ENCODE measurements at places on chromosomes 16 and 17.

- no peak for DNase-seq
Measured at GRCh38 chr16:1078579-1079021, 6.1 kb downstream of the SSTR5 start.

DNA sequence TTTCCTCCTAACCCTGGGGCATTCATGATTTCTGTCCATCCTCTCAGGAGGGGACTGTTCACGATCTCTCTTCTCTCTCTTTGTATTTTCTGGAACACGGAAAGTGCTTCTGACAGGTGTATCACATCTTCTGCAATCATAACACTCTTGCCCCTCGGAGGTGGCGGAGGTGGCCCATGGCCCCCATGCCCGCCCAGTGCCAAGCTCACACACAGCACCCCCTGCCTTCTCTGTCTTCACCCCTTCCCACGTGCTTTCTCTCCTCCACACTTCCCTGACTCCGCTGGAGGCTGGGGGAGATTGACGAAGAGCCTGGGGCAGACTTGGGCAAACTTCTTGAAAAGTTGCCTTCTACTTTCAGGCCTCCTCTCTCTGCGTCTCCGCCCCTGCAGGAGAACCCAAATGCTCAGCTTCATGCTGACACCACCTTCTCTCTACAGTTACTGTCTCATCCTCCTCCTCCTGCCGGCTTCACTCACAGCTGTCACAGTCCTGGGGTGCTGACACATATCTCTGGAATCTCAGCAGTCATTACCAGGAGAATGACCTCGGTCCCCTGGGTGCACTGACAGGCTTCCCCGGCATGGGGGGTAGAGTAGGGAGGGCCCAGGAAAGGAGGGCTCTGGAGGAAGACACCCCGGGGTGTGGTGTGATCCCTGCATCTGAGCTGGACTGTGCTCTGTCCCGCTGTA lies 127.1 kb downstream of the ENGASE start:
- no peak for DNase-seq

- no peak for DNase-seq
Measured at GRCh38 chr16:88881007-88881615, 14.7 kb upstream of the PABPN1L start.

- DNase-seq = no peak
Measured at GRCh38 chr16:14302399-14303181, 231.5 kb downstream of the MRTFB start.

DNA sequence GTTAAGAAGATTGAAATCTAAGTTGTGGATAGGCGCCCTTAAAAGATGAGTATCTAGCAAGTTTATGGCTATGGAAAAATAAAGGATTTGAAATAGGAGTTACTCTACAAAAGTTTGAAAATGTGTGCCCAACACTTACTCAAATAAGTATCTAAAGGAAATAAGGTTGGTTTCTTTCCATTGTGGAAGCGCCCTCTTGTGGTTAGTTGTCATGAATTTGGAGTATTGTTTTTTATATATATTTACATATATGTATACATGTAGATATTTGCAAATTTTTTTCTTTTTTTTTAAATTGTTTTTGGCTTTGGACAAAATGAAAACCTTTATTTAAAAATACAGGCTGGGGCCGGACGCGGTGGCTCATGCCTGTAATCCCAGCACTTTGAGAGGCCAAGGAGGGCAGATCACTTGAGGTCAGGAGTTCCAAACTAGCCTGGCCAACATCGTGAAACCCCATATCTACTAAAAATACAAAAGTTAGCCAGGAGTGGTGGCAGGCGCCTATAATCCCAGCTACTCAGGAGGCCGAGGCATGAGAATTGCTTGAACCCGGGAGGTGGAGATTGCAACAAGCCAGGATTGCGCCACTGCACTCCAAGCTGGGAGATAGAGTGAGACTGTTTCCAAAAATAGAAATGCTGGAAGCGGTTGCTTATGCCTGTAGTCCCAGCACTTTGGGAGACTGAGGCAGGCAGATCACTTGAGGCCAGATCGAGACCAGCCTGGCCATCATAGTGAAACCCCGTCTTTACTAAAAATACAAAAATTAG lies 24.0 kb upstream of the VPS4A start:
- peak; percentile 71 for DNase-seq

DNA sequence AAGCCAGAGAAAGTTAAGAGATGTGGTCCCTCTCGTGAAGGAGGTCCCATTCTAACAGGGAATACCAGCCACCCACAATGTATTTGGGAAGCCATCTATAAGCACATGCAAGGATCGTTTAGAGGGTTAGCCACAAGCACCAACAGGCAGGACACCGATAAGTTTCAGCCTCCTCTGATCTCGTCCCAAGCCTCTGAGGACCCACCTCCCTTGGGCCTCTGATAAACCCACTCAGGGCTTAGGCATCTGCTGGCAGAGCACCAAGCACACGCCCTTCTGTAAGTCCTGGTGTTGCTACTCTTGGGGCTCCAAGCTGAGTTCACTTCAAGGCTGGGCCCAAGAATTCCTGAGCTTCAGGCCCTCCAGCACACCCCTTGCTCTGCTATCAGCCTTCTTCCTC lies 5.4 kb upstream of the PNPO start:
- DNase-seq = no peak

DNA sequence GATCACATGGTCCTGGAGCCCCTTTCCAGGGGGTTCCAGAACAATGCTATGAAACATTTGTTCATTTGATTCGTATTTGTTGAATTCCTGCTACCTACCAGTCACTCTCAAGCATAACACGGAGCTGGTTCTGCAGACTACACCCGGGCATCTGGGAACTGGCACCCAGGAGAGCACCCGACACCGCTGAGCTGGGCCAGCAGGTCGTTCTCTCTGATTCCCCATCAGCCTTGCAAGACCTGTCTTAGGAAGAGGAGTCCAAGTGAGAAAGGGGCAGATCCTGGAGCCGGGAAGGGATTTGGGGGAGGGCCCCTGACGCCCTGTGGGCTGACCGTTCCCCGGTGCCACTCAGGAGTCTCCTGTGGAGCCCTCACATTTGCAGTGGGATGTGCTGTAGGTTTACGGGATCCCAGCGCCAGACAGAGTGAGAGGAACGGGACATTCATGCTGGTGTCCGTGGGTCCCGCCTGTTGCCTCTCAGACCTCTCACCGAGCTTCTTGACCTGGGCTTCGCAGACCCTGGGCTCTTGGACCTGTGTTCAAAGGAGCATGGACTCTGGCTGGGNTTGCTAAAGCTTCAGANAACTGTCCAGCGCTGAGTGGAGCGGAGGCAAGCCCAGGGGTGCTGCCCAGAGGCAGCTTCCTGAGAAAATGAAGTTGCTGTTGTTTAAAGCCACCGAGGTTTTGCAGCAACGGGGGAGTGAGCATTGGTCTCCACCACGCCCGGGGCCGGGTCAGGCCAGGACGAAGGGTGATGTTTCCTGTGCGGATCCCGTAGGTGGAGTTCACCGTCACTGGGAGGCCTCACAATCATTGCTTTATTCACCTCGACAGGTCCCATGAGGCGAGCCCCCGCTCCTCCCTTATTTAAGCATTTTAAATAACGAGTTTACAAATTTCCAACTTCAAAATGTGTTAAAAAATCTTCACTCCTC lies 49.2 kb downstream of the METRNL start:
- no peak for DNase-seq

DNA sequence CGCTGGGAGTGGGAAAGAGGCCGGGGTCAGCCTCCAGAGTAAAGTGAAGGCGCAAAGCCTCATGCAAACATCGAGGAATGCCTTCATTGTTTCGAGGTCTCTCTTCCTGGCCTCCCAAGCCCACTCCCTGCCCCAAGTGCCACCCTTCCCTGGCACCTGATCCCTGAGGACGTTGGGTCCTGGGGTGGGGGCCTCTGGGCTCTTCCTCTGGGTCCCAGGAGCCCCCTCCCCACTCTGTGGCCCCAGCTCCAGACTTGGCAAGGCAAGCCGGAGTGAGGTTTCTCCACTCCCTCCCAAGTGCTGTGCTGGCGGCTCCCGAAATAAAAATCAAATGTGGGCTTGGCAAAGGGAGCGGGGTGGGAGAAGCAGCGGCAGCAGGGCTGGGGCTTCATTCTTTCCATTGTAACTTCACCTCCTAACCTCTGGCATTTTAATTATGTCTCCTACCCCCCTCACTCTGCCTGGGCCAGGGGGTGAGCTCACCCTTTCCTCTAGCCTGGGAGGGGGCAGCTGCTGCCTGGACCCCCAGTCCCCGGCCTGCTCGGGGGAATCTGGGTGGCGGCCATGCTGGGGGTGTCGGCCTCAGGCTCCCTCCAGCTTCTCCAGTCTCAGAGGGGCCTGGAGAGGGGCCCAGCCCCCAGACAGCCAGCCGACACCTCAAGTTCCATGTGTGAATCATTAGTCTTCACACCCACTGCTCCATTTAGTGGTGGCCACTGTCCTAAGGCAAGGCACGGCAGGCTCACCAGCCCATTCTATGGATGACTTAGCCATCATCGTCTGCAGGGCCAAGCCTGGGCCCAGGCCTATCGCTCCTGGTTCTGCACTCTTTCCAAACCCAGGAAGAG lies 14.6 kb upstream of the TMEM92 start:
- DNase-seq = no peak

DNA sequence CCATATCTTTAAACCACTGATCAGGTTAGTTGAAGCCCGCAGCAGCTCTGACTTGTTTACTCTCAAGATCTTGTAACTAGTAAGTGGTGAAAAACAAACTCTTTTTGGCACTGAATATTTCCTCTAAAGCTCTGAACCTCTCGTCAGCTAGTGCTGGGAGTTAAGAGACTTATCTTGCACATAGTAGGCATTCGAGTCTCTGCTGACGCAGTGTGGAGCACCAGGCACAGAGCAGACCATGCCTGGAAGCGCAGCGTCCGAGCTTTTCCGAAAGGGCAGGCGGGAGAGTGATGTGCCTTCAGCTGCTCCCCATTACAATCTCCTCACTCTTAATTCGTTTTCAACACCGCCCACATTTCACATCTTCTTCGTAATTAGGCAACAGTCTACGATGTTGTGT lies 63.0 kb downstream of the SMG6 start:
- DNase-seq = no peak

DNA sequence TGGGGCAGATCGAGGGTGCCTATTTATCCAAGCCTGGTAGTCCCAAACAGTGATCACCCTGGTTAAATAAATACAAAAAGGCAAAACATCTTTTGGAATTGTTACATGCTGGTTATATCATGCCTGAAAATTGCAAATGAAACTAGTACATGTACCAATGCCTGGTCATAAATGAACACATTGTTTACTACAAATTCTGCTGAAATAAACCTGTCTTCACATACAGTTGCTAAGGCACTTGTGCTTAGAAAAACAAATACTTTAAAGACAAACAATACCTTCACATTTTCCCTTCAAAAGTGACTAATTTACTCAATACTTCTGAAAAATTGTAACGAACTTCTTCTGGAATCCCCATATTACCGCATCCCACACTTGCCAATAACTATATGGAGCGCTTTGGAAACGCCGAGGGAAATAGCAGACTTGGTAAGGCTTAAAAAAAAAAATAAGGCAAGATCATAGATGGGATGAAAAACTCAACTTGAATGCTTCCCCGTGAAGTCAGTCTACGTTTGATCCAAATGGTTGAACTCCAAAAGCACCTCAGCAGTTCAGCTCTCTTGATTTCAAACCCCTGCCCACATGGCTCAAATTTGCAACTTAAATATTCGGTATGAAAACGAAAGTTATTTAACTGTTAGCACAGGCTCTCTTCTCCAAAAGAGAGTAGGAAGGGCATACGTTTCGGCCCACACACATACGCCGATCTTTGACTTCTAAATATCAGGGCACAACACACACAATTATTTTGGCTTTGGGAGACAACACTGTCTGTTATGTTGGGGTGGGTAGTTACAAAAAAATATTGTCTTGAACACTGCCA lies 264.5 kb downstream of the NTN1 start:
- no peak for DNase-seq

DNA sequence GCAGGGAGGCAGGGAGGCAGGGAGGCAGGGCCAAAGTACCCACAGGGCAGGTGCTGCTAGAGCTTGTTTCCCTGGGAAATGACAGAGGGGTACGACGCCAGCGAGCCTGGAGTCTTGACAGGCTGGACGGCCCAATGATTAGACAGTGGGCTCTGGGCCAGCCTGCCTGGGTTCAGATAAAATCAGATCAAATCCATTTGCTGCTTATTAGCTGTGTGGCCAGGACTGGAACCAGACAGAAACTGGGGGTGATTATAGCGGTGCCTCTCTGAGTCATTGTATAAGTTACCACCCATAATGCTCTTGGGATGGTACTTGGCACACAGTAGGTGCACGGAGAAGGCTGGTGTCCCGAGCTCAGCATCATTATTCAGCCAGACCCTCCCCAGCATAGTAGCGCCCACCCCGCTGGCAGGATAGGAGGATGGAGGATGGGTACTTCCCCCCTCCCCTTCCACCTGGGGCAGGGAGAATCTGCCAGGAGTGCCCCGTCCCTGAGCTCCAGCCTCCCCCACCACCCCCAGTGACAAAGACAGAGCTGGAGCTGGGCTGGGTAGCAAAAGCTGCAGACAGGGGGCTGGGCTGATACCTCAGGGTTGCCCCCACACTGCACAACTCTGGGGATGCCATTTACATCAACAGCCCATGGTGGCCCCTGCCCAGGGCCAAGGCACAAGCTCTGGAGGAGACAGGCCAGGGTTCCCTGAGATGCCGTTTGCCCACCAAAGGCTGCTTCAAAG lies 77.6 kb upstream of the TNRC6C start:
- peak; percentile 16 for DNase-seq

DNA sequence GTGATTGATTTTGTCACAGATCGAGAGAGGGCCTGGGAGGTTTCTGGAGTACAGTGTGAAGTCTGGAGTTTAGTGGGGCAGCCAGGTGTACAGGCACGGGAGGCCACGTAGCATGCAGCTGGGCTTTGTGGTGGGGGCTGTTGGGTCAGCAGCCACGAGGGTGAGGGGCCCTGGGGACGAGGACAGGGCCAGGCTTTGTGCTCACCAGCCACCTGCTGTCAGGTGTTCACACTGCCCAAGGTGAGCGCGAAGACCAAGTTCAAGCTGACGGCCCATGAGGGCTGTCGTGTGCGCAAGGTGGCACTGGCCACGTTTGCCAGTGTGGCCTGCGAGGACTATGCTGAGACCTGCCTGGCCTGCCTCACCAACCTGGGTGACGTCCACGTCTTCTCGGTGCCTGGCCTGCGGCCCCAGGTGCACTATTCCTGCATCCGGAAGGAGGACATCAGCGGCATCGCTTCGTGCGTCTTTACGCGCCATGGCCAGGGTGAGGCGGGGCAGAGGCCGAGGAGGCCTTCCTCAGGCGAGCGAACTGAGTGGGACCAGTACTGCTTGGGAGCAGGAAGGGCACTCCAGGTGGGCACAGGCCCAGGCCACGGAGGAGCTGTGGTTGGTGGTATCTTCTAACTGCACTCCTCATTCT lies 15.9 kb downstream of the LLGL1 start:
- DNase-seq = no peak

DNA sequence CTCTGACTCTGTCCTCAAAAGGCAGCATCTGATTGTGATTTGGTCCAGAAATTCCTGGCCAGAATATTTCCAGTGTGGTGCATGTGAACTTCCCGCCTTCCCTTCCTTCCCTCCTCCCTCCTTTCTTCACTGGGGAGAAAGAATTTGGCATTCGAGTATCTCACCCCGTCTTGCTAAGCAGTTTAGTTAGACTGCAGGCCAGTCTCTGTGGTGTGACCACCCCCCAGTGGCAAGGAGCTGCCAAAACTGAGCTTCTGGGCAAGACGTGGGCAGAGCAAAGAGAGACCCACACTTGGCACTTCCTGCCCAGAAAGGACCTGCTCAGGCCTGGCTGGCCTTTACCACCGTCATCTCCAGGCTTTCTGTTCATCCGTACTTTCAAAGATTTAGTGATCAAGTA lies 36.4 kb downstream of the SNX20 start:
- peak; percentile 38 for DNase-seq

Measured in CD4-positive, alpha-beta T cell treated with Interleukin-15 for 4 hours (primary cell).